SK-N-DZ (cell line): ENCODE measurements at places on chromosomes 11 and 22.

- DNase-seq: no peak
These were observed 113.0 kb downstream of the ATXN10 start for GRCh38 chr22:45784357-45785277.

- DNase-seq: no peak
These were observed 9.7 kb upstream of the STK33 start for GRCh38 chr11:8603696-8604077.

DNA sequence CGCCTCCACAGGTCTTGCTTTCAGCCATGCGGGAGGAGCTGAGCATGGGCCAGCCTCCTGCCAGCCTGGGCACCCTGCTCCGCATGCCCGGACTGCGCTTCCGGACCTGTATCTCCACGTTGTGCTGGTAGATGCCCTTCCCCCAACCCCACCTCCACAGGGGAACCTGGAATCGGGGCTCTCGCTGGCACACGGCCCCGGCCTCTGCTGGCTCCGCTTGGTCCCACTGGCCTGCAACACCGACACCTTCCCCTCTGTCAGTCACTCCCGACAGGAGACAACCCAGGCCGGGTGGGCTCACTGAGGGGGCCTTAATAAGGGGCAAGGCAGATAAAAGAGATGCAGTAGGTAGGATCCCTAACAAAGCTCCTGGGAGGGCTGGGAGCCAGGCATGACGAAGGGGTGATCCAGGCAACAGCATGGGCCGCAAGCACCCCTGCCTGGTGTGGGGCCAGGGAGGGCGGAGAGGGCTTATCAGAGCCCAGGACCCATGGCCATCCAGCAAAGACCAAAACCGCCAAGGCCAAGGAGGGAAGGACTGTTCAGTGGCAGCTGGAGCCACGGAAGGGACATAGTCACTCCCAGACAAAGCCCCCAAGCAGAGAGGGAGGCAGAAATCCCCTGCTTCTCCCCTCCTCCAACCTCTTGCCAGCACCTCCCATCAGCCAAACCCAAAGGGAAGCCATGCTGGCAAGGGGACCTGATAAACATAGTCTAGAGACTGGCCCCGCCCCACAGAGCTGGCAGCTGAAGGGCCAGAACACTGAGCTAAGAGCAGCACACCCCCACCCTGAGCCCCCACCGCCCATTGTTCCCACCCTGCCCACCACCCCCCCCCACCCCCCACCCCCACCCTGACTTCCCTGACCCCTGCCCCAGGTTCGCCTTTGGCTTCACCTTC, 8.0 kb downstream of the SLC22A12 start:
- no peak for DNase-seq

GRCh38 chr11:75873417-75874221, 58.6 kb downstream of the UVRAG start:
- no peak for DNase-seq

DNA sequence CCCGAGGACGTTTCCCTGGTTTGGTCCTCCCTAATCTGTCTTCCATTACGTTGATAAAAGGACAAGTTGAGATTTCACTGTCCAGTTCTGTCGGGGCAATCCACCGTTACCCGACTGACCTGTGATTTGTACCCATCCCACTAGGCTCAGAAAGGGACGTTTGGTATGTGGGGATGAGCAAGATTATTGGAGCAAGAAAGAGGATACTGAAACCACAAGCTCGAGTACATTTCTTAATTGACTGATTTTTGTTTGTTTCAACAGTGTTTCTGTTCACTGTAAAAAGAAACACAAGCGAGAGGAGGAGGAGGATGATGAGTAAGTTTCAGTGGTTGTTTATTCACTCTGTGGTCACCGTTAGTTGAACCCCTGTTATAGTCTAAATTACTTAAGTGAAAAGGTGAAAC, 969 bp downstream of the CCDC117 start:
- peak; percentile 8 for DNase-seq

DNA sequence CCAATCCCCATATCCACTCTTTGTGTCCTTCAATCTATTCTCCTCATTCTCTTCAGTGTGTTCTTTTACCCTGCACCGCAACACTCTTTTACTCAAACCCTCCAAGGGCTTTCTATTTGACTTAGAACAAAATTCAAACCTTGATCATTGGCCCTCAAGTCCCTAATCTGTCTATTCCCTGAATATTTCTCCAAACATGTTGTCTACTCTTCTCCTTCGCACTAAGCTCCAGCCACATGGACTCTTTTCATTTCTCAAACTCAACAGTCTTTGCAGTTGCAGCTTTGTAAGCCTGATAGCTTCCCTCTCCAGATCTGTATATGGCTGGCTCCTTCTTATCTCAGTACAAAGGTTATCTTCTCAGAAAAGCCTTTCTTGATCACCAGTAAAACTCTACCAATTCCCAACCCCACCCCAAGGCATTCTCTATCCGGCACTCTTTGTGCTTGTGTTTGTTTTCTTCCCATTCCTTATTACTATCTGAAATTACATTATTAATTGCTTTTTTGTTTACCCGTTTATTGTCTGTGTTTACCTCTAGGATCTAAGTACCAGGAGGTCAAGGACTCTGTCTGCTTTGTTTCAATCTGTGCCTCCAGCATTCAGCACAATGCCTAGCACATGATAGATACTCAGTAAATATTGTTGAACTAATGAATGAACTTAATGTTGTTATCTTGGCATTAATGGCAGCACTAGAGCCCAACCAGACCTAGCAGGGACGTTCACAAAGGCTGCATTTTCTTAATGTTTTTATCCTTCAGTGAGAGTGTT, 147.4 kb downstream of the BBOX1 start:
- DNase-seq: no peak

- DNase-seq: no peak
These were observed 69.3 kb downstream of the UVRAG start for GRCh38 chr11:75884321-75884720.
